ENCODE measurements at places on chromosomes 5 and 9.

DNA sequence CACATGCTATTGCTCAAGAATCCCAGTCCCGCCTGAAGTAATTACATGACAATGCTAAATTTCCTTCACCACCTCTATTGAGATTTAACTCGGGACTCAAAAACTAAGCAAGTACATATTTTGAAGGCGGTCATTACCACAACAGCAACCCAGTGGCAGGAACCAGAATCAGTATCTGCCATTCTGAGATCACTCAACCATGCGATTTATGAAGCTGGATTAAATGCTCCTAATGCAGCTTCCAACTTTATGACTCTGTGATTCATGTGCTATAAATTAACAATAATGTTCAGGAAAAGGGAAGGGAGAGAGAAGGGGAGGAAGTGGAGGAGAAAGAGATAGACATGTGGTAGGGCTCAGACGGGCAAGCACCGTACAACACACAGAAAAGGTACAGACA is 194.7 kb downstream of the DNAH5 start:
- no peak for DNase-seq

DNA sequence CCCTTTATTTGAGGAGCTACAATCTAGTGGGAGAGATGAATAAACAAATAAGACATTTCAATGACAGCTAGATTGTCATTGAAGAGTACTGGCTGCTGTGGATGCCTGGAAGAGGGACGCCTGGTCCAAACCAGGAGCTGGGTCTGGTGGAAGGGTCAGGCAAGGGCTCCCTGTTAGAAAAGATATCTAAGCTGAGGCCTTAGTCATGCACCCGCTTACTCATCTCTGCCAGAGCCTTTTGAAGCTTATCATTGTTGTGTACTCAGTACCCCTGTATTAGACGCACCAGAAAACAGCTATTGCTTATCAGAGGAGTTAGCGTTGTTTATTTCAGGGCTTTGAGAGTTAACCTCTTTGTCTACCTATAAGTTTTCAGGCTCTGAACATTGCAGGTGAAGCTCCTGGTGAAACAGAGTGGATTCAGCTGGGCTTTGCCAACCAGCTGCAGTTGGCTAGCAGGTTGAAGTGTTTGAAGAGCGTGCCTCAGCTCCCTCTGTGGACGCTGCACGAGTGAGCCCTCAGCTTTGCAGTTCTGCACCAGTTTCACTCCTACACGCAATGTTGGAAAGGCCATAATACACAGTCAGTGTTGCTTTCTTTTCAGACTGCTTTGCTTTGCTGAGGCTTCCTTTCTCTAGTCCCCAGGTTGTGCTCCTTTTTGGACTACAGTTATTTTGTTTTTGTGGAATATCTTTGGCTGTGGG is 5.6 kb upstream of the GPR151 start:
- DNase-seq: no peak

DNA sequence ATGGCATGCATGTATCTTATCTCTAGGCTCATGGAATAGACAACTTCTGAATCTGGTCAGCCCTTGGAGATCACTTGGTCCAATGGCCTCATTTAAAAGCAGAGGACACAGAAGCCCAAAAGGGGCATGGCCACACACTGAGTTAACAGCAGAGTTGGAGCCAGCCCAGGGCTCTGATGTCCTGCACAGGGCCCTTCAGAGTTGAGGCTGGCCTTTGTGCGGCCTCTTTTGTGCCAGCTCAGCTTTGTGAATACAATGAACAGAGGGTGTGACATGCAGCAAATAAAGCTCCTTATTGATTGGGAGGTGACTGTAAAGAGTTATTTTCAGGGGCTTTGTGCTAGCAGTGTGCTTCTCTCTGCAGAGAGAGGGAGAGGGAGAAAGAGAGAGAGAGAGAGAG is 150.1 kb upstream of the STK32A start:
- no peak for DNase-seq

DNA sequence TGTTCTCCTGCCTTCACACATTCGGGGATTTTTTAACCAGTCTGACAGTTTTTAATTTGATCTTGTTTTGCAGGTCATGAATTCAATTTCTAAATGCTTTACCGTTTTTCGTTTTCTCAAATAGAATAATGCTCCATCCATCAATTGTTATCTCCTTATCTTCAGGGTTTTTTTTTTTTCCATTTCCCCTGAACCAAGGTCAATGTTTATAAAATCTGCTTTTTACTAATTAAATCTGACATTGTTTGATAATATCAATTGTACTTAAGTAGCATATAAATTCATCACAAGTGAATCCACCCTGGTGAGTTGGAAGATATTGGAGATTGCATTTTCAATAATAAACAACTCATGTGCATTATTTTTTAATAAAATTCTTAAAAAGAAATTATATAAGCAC is 2004.6 kb upstream of the WWC1 start:
- DNase-seq: no peak

DNA sequence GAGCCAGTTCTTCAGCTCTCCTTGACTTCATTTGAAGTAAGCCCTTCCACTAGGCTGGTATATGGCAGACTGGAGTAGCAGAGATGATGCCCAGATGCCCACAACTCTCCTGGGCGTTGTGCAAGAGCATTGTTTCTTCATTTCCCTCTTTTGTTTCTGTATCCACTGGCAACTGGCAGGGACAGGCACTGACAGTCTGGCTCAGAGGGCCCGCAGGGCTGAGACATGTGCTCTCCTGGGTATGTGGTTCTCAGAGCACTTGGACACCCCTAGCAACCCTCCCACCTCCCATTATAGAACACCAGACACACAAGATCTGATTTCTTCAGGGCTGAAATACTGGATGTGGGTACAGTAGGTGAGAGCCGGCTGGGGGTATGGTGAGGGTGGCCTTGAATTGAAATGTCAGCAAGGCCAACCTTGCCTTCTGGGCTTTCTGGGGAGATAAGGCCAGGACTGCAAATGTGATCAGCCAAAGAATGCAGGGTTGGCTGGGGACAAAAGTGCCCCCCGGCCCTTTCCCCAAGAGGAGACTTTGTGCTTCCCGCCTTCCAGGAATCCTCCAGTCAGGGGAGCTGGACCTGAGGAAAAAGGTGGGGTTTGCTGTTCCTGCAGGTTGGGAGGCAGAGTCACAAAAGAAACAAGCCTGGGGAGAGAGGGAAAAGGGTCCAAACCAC is 28.6 kb upstream of the CTNNA1 start:
- no peak for DNase-seq

DNA sequence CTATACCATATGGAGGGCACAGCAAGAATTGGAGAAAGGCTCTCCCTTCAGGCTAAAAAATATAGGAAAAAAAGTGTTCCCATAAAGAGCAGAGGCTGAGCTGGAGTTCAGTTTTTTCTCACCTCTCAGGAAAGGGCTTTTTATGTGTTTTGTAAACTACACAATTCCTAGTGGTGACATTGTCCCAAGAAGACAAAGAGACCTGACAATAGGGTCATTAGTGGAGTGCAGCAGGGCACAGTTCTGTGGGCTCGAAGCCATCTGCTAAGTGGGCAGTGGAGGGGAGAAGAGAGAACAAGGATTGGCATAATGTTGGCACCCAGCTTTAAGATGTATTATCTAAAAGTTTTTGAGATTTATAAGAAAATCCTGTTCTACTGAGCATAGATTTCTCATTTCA is 162.5 kb downstream of the HCN1 start:
- no peak for DNase-seq

GRCh38 chr9:83106772-83107171 is 43.8 kb upstream of the RASEF start:
- no peak for DNase-seq

- no peak for DNase-seq
Observed at GRCh38 chr9:112000743-112001142, 104.1 kb downstream of the UGCG start.

DNA sequence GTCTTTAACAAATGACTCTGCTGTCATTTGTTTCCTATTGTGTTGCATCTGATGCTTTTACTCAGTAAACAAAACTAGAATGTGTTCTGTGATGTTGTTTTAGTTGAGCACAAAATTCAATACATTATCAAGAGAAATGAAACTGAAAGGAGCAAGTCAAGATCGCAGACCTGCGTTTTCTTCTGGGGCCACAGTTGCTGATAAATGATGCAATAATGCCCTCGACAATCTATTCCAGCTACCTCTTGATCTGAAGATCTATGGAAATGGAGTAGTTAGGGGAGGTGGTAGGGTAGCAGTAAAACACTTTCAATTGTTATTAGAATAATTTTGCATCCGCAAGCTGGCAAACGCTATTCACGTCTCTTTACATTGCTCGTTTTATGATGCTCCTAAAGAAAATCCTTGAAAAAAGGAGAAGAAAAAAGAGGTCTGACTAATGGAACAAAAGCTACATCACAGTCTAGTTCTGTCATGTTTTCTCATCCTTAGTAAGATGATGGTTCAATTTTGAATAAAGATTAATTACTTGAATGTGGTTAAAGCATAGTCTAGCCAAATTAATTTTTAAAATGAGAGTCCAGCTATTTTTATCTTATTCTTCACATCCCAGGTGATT is 1.6 kb downstream of the ZNF366 start:
- DNase-seq: no peak

DNA sequence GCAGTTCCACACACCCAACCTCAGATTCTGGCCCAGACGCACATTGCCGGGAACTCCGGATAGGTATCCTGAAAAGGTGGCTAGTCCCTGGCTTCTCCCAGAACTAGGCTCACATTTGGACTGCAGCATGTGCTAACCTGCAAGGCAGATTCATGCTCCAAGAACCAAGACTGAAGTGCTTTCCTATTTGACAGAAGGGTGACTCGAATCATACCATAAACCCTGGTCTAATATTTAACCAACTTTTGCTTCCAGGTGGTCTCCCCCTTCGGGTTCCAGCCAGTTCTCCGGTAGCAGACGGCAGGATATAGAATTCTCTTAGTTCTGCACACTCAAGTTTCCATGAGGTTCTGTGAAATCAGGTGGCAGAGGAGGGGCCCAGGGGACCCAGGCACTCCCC is 7.6 kb downstream of the PTGES start:
- no peak for DNase-seq

GRCh38 chr5:177086654-177087397 is at the start of gene FGFR4:
Gene FGFR4 (plus strand): TSS chr5:177086915. CDS start chr5:177089603, 2,688 bp downstream.
- peak; percentile 68 for DNase-seq

- DNase-seq: no peak
Observed at GRCh38 chr5:138054847-138055558, 22.1 kb upstream of the FAM13B start.

DNA sequence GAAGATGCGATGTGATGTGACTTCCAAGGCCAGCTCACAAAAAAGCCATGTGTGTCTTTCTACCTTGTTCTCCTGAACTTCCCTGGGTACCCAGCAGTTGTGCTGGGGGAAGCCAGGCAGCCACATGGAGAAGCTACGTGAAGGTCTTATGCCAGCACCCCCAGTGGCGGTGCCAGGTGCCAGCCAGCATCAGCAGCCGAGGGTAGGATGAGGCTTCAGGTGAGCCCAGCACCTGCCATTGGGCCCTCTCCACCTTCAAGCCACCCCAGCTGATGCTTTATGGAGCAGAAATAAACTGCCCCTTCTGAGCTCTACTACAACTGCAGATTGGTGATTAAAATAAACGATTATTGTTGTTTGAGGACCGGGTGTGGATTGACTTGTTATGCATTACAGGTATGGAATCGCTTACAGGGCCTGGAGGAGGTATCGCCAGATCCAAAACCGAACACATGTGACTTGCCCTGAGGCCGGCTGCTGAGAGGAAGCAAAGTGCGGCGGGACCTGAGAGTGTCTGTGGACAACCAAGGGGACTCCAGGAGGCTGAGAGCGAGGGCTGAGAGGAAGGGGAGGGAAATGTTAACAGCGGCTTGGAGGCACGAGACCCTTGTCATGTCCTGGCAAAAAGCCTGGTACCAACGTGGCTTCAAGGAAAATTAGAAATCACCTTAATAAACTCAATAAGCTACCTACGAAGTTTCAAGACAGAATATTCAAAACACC is 36.0 kb upstream of the OLFM1 start:
- DNase-seq: no peak

DNA sequence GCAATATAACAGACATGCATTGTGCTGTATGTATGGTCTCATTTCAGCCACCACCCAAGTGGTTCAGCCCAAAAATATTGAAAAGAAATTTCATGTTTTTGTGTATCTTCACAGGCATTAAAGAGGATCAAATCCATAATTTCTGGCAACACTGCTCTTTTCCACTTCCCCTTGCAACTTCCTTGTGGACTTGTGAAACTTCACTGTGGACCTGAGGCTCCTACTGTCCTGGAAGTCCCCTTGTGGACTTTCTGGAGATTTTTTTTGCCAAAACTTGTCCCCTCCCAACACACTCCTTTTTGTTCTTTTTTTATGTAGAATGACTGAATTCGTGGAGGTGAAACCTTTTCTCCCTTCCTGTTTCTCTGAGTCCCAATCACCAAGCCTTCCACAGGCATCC is 14.3 kb downstream of the OTULINL start:
- no peak for DNase-seq

- DNase-seq: no peak
Observed at GRCh38 chr5:62689599-62690368, 111.2 kb downstream of the LRRC70 start.

GRCh38 chr9:93052791-93053540 is 5.5 kb upstream of the SUSD3 start:
- no peak for DNase-seq

DNA sequence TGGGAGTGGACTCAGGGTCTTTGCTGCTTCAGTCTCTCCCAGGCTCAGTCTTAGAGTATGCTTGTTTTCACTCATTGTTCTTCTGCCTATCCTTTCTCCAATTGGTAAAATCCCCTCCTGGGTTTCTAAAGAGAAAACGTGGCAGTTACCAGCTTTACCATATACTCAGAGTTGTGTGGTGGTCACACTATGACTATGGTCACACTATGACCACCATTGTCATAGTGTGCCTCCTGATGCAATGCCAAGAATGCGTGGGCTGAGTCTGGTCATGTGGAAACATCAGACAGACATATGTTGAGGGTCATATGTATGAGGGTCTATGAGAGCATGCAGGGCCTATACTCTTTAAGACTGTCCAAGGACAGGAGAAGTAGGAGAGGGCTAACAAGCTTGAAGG is 326.5 kb upstream of the PRR16 start:
- no peak for DNase-seq

DNA sequence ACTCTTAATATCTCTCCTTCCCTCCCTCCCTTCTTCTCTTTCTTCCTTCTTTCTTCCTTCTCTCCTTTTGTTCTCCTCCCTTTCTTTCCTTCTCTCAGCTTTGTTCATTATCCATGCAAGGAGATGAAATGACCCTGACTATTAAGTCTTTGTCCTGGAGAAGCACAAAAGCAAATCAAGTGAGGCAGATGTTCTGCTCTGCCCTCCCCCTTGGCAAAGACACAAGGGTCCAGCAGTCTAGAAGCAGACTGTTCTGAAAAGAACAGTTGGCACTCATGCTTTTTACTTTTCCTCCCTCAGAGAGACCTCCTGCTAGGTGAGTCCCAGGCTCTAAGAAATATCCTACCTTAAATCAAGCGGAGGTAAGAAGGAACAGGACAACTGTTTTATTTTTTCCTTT is 1067.6 kb upstream of the DMAC1 start:
- DNase-seq: no peak

Data from effector CD8-positive, alpha-beta T cell (primary cell).